ENCODE measurements at places on chromosomes 16 and 17.
A peak's percentile ranks its signal among the peaks of the same experiment; 100 is the strongest.

DNA sequence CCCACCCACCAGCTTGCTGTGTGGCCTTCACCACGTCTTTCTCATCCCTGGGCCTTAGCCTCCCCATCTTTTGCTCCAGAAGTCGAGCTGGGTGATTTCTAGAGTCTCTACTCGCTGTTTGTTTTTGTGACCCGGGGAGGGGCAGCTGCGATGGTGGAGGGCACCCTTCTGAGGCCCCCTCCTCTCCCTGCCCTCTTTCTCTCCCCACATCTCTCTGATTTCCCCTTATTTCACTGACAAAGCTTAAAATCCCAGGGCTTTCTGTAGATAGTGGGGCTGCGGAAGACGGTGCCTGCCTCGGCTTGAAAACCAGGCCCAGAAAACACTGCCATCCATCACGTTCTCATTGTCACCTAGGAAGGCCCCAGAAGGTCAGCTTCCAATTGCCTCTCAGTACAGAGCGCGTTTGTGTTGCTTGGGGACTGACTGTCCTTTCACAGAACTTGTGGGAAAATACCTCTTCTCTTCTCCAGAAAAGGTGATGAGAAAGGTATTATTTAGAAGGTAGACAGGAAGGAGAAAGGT, 95.1 kb downstream of the NTN1 start:
- 0 out of 3 replicates have a peak, but pooled peaks cover 2% of the 10 kb centered on the region for H3K36me3 ChIP-seq
- H3K4me1 ChIP-seq: no peaks in the 10 kb centered on the region
- H3K27me3 ChIP-seq: no peaks in the 10 kb centered on the region
- no peak overlapping the region for H3K27ac ChIP-seq
- H3K4me3 ChIP-seq: peak overlapping the region; percentile 68

DNA sequence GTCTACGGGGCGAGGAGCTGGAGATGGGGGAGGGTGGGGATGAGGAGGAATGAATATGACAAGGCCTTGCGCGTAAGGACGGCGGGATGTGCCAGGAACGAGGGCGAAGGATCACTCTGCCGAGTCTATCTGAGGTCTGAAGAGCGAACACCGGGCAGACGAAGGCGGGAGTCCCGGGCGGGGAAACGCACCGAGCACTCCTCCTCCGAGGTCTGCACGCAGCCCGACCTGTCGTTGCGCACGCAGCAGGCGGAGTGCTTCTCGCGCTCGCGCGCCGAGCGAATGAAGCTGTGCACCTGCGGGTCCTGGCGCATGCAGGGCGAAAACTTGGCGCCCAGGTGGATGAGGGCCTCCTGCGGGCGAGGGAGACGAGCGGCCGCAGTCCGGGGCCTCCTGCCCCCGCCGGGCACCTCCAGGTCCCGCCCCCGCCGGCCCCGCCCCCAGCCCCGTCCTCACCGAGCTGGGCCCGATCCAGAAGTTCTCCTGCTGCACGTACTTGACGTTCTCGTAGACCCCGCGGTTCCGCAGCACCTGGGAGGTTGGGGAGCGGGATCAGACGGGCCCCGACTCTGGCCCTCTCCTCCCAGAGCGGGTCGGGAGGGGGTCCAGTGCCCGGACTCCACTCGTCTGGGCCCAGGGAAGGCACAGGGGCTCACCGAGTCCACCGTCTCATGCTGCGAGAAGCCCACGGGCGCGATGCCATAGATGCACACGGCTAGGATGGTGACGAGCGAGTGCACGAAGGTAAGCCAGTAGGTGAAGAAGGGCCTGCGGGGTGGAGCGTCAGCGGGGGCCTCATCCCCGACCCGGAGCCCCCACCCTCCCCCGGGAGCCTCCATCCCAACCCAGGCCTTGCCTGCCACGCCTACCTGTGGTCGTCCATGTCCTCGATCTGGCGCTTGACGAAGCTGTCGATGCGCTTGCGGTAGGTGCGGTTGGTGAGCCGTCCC, 7.6 kb downstream of the SNRNP25 start:
- no peak overlapping the region for H3K27ac ChIP-seq
- peaks cover 22% of the 10 kb centered on the region for H3K36me3 ChIP-seq
- no peak for DNase-seq
- H3K27me3 ChIP-seq: no peaks in the 10 kb centered on the region
- H3K4me1 ChIP-seq: no peaks in the 10 kb centered on the region
- no peak overlapping the region for H3K4me3 ChIP-seq

GRCh38 chr17:48871551-48872351, 20.8 kb upstream of the ATP5MC1 start:
- H3K27me3 ChIP-seq: no peaks in the 10 kb centered on the region
- no peak overlapping the region for H3K4me3 ChIP-seq
- H3K27ac ChIP-seq: no peak overlapping the region
- H3K36me3 ChIP-seq: no peaks in the 10 kb centered on the region

GRCh38 chr17:66949501-66949900, 15.0 kb upstream of the CACNG4 start:
- no peak overlapping the region for H3K4me3 ChIP-seq
- H3K27me3 ChIP-seq: no peaks in the 10 kb centered on the region
- no peak overlapping the region for H3K27ac ChIP-seq
- H3K36me3 ChIP-seq: peaks cover 18% of the 10 kb centered on the region
- no peak for DNase-seq
- H3K4me1 ChIP-seq: peaks cover 13% of the 10 kb centered on the region

- H3K36me3 ChIP-seq: no peaks in the 10 kb centered on the region
- no peaks in the 10 kb centered on the region for H3K27me3 ChIP-seq
- no peak overlapping the region for H3K27ac ChIP-seq
- no peak for DNase-seq
- no peak overlapping the region for H3K4me3 ChIP-seq
Measured at GRCh38 chr17:80969030-80969673, 22.5 kb upstream of the CHMP6 start.
